SIG-M5 (cell line): ENCODE measurements at places on chromosomes 11 and 22.

- DNase-seq = no peak
These were observed at the start of gene OR5D16 for GRCh38 chr11:55838452-55838851. OR5D16 (plus strand) TSS chr11:55838752; CDS start chr11:55838752, 0 bp downstream.

DNA sequence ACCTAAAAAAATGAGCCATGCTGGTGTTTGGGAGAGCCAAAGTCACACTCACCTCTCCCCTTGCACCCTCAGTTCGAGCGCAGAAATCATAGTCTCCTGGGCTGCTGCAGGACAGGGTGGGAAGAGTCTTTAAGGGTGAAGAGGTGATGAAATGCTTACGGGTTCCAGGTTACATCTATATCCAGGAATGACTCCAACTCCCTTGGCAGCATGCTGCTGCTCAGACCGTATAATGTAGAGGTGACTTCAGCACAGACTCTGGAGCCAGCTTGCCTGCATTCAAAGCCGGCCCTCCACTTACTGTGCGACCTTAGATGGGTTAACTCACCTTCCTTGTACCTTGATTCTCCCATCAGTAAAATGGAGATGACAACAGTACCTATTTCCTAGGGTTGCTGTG, 17.3 kb upstream of the PKNOX2 start:
- DNase-seq = no peak

DNA sequence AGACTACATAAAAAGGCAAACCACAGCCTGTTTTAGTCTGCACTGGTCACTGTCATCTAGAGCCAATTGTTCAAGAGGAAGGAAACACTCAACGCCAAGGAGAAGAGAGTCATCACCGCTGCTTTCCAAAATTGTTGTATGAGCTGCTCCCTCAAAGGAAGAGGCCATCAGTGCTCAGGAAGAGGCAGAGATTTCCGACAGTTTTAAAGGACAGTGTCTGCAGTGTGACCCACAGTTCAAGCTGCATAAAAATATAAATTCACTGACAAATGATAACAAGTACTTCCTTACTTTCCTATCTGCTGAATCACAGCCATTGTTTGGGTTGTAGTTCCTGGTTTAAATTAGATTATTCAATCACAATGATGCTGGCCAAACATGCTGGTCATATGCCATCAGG, 16.4 kb downstream of the PRCP start:
- DNase-seq = no peak

- DNase-seq = no peak
These were observed 209.7 kb upstream of the ARHGAP20 start for GRCh38 chr11:110921742-110922521.

DNA sequence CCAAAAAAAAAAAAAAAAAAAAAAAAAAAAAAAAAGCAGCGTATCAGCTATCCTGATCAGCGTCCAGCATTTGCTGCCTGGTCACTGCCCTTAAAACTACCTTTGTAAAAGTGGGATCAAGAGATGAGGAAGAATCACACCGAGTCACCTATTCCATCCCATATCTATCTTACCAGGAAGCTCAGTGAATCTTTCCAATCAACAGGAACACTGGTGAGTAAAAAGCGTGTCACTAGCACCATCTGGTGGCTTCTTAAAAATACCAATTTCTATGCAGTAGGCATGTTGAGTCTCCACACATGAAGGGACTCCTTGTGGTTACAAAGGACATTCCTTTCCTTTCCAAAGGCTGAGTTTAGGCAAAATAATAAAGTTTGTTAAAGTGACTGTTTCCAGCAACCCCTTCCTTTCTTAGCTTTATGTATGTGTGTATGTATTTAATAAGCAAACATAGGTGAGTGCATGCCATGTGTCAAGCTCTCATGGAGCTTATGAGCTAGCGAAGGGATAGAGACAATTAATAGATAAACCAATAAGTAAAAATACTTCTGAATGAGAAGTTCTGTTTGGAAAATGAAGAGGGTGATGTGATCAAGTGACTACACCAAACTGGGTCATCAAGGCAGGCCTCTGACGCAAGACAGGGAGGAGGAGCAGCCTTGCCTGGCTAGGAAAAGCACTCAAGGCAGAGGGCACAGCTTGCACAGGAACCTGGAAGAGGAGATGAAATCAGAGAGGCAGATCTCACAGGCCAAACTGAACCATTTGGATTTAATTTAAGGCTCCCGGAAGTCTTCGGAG, 13.9 kb upstream of the TP53AIP1 start:
- DNase-seq = no peak

DNA sequence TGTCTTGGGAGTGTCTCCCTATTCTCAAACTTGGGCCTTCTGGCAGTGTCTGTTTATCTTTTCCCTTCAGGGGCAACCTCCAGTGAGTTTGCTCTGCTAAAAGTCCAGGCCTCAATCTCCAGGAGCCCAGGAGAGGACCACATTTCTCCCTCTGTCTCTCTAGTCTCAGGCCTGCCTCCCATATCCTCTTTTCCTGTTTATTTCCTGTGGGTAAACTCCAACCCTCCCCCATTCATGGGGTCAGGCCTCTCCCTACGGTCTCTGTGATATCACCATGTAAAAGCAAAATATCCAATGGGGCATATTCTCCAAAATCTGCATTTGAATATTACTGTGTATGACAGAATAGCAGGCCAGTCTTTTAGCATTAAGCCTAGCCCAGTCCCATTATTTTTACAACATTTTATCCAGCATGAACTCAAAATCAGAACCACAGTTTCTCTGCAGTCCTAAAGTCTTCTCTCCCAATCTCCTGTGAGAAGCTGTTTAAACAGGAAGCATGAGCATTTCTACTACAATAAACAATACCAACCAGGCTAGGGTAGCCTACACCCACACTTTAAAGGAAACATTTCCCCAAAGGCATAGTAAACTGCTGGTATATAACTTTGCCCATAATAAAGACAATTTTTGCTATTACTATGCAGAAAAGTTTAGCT, 18.0 kb upstream of the TMEM135 start:
- no peak for DNase-seq

GRCh38 chr22:23591201-23591791, 11.2 kb upstream of the IGLL1 start:
- no peak for DNase-seq

- no peak for DNase-seq
These were observed 143.3 kb downstream of the GUCY1A2 start for GRCh38 chr11:106875013-106875412.

DNA sequence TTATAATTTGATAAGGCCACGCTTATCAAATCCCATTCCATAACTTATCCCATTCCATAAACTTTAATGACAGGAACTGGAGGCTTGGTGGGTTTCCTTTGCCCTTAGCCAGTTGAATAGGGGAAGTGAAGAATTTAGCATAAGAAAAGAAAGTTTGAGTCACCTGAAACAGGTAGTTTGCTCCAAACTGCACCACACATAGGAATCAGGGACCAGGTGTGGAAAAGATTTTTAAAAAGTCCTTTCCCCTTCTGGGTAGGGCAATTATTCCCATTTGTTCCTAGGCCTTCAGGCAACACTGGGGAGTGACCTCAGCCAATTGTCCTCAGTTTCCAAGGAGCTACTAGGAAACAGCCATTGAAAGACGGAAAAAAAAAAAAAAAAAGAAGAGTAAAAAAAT, 525.7 kb upstream of the CNTN5 start:
- no peak for DNase-seq

DNA sequence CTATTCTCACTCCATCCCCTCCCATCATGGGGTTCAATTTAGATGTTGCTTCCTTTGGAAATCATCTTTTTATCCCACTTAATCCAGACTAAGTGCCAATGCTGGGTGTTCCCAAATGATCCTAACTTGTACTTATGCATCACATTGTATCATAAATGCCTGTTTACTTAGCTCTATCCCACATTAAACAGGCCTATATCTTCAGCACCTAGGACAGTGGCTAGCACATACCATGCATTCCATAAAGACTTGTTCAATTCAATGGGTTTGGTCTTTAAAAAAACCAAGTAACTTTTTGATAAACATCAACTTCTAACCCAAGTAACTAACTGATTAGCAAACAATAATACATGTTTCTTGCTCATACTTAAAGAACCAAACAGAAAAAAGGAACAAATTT, 40.6 kb downstream of the RSF1 start:
- DNase-seq = no peak

GRCh38 chr11:824942-825341, 2.8 kb upstream of the CRACR2B start:
- no peak for DNase-seq

DNA sequence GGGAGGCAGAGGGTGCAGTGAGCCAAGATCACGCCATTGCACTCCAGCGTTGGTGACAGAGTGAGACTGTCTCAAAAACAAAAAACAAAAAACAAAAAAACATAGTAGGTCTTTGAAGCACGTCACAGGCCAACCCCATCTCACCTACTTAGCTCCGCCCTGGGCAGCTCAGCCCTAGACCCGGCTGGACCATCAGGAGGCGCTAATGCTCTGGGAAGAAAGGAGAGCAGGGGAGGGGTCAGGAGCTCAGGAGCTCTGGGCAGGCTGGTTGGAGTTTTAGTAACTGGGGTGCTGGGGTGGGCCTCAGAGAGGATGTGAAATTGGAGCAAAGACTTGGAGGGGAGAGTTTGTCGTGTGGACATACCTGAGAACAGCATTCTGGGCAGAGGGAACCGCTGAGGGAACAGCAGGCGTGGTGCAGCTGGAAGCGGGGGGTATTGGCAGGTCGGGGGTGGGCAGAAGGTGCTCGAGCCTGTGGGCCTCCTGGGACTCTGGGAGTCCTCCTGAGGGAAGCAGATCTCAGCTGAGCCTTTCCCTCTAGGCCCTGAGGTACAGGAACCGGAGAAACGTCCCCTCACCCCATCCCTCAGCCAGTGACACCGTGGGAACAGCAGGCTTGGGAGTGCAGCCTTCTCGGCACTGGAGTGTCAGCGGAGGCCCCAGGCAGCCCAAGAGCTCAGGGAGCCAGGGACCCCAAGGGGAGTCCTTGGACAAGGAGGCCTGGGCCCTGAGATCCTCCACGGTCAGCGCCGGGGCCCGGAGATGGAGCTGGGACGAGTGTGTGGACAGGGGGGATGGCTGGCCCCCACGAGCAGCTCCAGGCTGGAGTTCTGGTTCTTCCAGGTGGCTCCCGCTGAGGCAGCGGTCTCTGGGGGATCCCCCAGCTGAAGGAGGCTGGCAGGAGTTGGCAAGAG, 2.2 kb upstream of the RPS6KA4 start:
- no peak for DNase-seq

GRCh38 chr22:42294034-42294985, 23.9 kb upstream of the TCF20 start:
- no peak for DNase-seq

- no peak for DNase-seq
These were observed 12.2 kb upstream of the VPS37C start for GRCh38 chr11:61173456-61173855.

DNA sequence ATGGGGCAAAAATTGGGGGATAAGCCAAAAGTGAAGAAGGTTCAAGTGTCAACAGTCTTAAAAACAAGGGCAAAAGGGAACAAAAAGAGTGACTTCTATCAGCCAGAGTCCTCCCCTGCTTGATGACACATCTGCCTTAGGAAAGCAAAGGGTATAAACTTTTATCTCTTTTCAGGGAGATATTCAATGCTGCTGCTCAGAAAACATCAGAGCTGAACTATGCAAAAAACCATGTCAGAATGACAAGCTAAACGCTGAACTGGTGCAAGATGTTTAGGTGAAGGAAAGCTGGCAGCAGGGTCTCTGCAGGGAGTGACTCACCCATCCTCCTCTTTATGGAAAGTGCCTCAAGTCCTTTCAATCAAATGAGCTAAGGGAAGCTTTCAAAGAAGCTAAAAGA, 24.7 kb downstream of the ALG9 start:
- DNase-seq = no peak

GRCh38 chr11:45833761-45834160, 13.5 kb upstream of the CRY2 start:
- no peak for DNase-seq

- peak; percentile 11 for DNase-seq
These were observed 3.6 kb upstream of the APOBEC3A start for GRCh38 chr22:38953577-38954413.
